ENCODE measurements at places on chromosomes 5 and 9.

DNA sequence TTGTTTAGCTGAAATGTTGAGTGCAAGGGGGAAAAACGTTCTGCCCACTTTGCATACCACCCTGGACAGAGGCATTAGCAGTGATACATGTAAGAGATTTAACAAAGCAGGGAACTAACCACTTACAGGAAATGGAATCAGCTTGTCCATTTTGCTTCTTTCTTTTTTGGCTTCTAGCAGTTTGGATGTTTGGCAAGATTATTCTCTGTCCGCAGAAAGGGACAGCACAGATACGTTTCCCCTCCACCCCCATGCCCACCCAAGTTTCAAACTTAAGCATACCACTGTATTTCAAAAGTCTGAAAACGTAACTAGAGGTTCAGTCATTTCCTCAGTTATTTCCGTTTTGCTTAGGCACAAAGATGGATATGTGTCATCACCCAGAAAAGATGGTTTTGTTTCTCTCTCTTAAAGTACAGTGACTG, 118.4 kb downstream of the GDNF start:
- DNase-seq: peak; percentile 25

DNA sequence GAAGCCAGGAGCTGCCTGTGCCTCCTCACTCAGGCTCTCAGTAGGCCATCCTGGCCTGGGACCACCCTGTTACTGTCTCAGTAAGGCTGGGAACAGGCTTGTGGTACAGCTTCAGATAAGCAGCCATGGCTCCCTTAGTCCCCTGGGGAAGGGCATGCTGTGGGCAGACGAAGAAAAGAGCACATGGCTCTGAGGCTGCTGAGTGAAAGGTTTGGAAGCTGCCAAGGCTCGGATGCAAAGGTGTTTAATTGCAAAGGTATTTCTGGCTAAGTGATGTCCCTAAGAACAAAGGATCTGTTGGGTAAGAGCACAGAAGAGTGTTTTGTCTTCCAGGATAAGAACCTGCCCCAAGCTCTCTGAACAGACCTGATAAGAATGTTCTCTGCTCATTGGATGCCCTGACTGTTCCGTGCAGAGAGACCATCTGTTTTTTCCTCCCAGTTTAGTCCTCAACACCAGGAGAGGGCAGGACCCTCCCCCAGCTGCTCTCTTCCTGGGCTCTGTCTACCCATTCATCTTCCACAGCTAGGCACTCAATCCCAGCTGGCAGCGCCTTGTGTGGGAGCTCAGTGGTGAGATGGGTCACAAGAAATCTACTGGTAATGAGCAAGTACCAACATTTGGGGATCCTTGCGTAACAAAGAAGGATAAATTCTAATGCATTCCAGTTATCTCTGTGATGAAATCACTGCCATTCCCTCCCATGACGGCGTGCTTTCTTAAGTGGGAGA, 17.7 kb downstream of the ANGPTL2 start:
- no peak for DNase-seq

- DNase-seq: no peak
Measured at GRCh38 chr9:131781069-131781468, 41.2 kb upstream of the RAPGEF1 start.

GRCh38 chr9:38089387-38090165, 20.5 kb upstream of the SHB start:
- DNase-seq: no peak

DNA sequence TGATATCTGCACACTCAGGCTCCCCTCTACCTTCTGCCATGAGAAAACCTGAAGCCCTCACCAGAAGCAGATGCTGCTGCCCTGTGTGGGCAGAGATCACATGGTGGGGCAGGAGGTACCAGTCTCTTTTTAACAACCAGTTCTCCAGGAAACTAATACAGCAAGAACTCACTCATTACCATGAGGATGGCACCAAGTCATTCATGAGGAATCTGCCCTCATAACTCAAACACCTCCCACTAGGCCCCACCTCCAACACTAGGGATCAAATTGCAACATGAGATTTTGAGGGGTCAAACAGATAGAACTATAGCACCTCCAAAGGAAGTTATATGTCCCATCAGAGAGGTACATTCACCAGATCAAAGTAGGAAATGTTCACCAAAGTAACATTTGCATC, 136.3 kb upstream of the SHB start:
- no peak for DNase-seq

- no peak for DNase-seq
Measured at GRCh38 chr5:171710451-171711024, 75.1 kb upstream of the SMIM23 start.

GRCh38 chr5:7927466-7928375, 58.8 kb downstream of the MTRR start:
- DNase-seq: peak; percentile 11
